H54 (cell line): ENCODE measurements at places on chromosomes 2 and 18.

DNA sequence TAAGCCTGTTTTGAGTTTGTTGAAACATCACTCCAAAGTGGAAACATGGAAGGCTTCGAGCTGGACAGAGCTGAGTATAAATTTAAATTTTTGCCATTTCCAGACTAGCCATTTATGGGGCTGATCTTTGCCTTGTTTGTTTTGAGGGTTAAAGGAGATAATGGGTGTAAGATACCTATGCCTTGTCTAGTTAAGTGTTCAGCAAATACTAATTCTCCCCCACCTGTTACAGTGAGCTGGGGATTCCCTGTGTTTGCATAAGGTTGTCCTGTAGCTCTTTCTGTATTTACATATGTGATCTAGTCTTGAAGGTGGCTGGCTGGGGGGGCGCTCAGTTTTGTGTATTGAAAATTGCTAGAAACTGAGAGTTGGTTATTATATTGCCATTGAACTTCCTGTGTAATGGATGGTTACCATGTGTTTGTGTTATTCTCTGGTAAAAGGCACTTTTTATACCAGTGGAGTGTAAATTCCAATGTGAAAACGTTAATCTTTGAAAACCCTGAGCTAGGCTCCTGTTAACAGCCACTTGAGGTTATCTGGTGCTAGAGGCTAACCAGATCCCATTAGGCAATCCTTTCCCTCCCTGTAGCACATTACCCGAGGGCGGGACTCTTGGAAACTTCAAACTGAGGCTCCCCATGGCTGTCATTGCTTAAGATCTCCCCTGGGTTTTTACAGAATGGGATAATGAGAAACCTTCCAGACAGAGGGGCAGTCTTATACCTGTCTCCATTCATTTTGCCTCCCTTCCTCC is 26.7 kb downstream of the TANC1 start:
- DNase-seq = no peak

DNA sequence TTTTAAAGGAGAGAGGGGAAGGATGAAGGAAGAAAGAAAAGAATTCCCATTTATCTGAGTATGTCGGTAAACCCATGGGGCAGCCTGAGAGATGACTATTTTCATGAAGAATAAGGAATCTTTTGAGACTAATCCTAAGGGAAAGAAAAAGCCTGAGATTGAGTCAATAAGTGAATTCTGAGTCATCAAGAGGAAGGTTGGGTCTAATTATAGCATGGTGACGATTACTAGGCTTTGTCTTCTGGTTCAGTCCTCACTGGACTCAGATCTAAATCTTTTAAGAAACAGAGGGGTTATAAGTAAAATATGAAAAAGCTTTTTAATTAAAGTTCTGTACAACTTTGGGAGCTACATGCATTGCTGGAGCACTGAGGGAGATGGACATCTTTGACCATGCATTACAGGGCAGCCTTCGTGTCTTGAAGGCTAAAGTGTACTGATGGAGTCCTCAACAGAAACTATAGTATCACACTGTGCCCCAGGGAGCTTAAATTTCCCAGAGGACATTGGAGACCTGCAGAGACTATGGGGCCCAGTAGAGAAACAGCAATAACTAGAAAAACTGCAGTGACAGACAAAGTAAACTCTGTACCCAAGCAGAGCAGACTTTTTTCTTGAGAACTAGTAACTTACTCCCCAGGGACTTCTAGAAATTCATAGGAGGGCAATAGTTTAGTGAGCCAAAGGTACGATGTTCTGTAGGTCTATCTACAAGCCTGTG is 260.9 kb downstream of the RAD51AP2 start:
- no peak for DNase-seq

GRCh38 chr18:48310353-48310752 is 98.8 kb downstream of the ZBTB7C start:
- no peak for DNase-seq

DNA sequence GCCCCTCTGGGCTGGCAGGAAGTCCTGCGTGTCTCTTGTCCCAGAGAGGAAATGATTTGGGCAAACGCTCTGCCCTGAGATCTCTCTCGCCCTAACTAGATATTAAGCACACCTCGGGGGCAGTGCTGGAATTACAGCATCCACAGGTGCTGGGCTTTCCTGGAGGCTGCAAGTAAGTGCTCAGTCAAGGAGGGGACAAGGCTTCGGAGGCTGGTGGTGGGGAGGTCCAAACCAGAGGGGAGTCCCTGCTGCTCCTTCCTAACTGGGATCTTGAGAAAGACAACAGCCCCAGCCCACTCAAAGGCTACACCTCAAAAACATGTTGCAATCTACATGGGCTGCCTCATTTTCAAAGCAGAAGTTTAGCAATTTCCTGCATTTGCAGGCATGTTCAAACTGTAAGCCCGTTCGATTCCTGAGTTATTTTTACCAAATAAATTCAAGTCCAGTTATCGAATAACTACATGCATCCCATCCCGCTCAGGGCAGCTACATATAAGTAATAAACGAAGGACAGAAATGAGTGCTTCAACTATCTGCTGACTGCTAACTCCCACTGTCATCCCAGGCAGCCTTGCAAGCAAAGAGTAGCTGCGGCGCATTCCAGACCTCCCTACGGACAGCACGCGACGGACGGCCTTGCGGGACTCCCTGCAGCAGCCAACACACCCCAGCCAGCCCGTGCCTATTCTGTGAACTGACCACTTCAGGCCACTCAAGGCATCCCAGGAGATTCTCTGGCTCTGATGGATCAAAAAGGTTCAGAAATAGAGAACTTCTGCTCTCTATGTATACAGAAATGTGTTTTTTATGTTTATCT is 27.5 kb downstream of the ZNF516 start:
- no peak for DNase-seq

- DNase-seq = peak; percentile 14
Observed at GRCh38 chr2:231104115-231104713, 20.6 kb downstream of the HTR2B start.

DNA sequence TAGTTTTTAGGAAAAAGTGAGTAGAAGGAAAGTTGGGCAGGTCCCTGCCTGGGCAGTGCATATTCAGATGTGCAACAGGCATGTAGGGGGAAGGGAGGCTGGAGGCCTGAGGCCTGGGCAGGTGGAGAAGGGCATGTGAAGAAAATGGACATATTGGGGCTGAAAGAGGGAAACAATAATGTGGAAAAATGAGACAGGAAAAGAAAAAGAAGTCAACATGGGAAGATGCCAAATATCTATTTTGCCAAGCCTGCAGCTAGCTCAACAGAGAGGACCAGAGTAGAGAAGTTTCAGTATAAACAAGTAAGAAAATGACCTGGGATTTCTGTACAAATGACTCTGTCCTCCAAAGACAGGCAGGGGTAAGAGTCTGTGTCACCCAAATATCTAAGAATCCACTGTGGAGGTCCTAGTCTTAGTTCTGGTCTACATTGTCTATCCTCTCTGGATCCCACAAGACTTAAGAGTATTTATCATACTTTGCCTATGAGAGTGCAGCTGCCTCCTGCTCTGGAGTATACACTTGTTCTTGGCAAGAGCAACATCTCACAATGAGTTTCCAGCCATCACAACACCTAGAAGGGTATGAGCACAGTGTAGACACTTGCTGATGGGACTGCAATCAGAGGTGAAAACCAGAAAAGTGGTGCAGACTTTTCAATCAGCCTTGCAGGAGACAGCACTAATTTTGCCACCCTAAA is 80.2 kb downstream of the CLHC1 start:
- DNase-seq = no peak

- peak; percentile 91 for DNase-seq
Observed at GRCh38 chr2:120867290-120868241, 131.9 kb downstream of the GLI2 start.

- no peak for DNase-seq
Observed at GRCh38 chr2:113113807-113114206, 13.6 kb upstream of the IL1RN start.

- no peak for DNase-seq
Observed at GRCh38 chr18:51437280-51438271, 240.1 kb upstream of the MEX3C start.

DNA sequence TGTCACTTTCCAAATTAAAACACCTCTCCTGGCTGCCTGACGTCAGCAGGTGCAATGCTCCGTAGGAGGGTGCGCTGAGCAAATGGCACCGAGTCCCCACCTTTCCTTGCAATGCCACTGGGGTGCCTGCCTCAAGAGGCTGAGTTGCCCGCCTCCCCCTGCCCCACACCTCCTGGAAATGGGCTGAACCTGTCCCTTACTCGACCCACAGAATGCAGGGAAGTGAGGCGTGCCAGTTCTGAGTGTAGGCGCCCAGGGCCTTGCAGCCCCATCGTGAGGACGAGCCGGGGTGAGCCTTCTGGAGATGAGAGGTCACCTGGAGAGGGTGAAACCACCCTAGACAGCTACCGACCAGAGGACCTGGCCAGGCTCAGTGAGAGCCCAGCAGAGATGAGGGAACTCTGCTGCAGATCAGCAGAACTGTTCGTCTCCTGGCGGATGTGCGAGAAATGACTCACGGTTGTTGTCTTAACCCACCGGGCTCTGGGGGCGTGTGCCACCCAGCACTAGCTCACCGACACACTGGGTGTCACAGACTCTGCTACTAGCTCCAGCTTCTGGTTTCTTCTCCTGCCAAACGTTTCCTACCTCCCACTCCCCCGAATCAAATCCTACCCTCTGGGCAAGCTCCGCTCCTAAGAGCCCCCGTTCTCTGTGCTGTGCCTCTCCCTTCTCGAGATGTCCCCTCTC is 168.7 kb upstream of the HDAC4 start:
- no peak for DNase-seq

GRCh38 chr2:63855418-63856302 is 14.0 kb downstream of the UGP2 start:
- no peak for DNase-seq

DNA sequence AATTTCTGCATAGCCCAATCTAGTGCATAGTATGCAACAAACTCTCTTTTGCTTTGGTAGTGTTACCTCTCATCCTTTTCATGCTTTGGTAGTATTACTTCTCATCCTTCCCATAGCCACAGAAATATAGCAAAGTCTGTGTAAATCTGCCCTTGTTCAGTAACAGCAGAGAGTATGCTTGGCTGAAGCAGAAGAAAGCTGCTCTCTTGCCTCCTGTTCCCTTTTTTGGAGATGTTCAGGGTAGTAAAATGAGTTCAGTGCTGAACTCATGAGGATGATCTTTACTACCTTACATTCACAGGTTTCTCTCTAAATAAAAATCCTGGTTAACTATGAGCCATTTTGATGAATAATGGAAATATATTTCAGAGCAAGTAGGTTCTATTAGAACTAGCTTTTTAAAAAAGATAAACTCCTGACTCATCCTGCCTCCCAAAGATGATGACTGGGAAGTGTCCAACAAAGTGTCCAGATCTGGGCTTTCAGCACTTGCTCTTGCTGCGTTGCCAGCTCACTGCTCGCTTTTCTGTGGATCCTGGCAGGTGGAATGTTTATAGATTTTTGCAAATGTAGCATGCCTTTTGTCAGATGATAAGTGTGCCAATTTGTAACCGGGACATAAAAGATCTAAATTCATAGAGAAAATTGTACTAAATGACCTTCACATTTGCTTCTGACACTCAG is 29.4 kb upstream of the CHMP3 start:
- DNase-seq = no peak

GRCh38 chr2:187453078-187453641 is 5.1 kb upstream of the CALCRL start:
- no peak for DNase-seq

DNA sequence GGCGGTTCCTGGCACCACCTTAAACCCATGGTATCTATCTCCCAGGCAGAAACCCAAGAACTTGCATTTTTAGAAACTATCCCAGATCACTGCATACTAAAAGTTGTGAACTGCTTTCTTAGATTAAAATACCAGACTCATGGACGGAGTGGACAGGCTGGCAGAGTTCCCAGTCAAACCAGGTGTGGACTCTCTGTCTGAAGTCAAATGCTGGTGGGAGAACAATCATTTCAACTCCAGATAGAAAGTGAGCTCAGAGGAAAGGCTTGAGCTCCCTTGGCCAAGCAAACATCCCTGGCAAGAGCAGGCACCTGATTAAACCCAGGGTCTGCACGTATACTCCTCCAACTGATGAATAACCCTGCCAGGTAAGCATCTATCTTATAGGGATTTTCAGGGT is 19.5 kb downstream of the NXPH2 start:
- DNase-seq = no peak

DNA sequence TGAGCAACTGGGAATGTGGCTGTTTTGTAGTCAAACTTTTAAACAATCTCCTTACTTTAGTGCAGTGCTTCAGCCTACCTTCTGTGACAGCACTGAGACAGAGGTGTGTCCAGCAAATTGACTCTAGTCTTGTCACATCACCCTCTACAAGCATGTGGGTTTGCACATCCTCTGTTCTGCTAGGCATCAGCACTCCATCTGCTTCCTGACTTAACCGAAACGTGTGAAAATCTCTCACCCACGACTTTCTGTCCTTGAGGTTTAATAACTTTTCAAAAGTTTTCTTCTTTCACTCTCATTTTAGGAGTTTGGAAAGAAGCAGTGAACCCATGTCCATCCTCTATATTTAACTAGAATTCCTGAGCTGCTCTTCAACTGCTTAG is 42.6 kb downstream of the TTR start:
- DNase-seq = no peak

- no peak for DNase-seq
Observed at GRCh38 chr2:70087702-70088597, 673 bp downstream of the PCBP1 start.

- DNase-seq = peak; percentile 33
Observed at GRCh38 chr2:99940963-99941362, 201.4 kb downstream of the AFF3 start.

GRCh38 chr2:231568785-231569435 is 23.8 kb upstream of the TEX44 start:
- no peak for DNase-seq

- DNase-seq = no peak
Observed at GRCh38 chr2:28096421-28096820, 205.9 kb downstream of the BABAM2 start.
